ENCODE measurements at places on chromosomes 5 and 9.

- no peak for DNase-seq
These were observed 173.8 kb downstream of the PCSK1 start for GRCh38 chr5:96259151-96259772.

DNA sequence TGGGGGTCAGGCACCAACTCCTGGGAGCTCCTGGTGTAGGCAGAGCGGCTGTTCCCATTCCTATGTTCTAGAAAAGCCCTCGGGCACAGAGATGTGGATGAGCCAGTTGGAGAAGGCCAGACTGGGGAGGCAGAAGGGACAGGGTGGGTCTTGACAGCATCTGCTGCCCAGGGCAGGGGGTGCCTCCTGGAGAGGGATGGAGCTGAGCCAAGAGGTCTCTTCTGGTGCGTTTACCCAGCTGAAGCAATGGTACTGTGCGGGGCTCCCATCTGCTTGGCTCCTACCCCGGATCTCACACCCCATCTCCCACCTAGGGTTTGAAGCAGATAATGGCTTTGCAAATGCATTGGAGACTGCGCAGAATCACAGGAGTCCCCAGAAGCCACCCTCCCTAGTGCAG, 41.3 kb downstream of the SHB start:
- DNase-seq, result no peak

DNA sequence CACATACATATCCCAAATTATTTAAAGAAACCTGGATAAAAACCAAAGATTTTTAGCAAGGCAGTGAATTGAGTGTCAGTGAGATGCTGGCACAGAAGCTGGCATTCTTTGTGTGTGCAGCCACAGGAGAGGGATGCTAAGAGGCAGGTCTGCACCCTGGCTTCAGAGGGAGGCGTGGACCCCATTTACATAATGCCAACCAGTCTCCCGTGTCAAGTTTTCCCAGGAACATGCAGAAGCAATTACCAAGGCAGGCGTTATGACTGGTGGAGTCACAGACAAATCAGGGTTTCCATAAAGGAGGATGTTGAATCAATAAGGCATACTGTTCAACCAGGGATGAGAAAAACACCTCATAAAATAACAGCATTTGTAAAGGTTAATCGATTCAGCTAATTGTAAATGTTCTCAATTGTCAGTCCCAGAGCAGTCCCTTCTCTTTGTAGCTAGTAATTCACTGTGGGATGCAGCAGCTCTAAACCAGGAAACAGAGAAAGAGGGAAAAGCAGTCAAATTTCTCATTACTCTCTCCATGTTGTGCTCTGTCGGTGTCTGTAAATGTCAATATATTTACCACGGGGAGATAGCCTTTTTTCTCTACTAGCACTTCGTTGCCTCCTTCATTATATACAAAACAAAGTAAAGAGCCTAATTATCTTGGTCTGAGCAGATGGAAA, 452.4 kb upstream of the GRAMD2B start:
- DNase-seq, result no peak

DNA sequence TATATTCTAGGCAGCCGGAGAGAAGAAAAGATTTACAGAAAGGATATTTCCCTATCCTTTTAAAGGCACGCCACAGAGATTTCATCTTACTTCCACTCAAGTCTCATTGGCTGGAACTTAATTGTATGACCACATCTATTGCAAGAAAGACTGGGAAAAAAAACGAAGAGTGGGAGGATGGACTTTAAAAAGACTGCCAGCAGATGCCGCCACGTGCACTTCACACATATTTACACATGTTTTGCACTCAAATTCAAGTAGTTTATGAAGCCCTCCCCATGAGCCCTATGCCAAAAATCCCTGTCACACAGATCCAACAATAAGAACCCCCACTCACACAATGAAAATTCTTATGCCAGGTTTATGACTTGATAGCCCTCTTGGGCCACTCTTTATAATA, 138.5 kb upstream of the TYRP1 start:
- DNase-seq, result no peak

DNA sequence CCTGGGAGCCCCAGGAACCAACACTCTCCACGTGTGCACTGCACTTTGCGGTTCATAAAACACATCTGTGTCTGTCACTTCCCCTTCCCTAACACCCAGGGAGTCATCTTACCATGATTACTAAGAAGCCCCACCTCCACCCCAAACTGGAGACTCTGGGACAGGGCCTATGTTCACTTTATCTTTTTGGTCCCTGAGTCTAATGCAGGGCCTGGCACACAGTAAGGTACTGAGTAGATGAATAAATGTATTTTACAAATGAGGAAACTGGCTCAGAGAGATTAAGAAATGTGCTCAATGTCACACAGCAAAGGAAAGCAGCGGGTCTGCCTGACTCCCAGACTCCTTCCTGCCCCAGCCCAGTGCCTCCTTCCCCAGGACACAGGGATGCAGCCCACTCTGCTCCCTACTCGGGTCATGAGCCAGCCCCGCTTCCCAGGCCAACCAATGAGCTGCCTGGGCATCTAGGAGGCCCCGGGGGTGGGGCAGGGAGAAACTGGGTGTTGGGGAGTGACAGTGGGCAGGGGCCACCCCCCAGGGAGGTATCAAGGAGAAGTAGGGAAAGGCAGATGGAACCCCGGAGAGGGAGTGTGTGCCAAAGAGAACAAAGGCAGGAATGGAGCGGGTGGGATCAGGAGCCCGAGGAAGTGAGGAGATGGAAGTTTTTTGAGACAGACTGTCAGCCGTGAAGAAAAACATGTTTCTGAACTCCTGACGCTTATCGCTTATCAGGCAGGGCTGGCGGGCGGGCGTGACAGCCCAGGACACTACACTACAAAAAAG, 30.5 kb downstream of the SHB start:
- no peak for DNase-seq

GRCh38 chr5:151718646-151719045, 31.9 kb upstream of the SPARC start:
- no peak for DNase-seq

GRCh38 chr5:135930029-135930948, 24.5 kb downstream of the LECT2 start:
- DNase-seq, result no peak

- DNase-seq, result no peak
These were observed 146.7 kb downstream of the SSBP2 start for GRCh38 chr5:81604193-81604592.

DNA sequence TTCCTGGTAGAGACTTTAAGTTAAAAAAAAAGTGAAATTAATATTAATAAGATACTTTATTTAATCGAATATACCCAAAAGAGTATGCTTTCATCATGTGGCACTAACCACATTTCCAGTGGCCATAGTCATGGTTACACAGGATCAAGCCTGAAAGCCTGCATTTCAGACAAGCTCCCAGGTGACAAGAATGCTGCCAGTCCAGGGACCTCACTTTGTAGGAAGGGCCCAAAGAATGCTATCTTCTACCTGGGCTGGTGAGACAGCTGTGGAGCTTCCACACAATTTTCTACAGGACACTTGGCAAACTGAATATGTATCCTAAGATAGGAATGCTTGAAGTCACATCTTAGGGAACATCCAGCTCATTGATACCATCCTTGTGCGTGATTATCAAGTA, 203.8 kb downstream of the AUH start:
- no peak for DNase-seq

GRCh38 chr5:77235846-77236721, 25.6 kb downstream of the PDE8B start:
- no peak for DNase-seq

All from ovary (tissue), 10 donors.